CD4-positive, alpha-beta memory T cell (primary cell): ENCODE measurements at places on chromosomes 5 and 9. TPM values are rescaled to one million over a fixed set of nuclear protein-coding genes. Genes with fewer than 3 reads are reported as not detected.

CBY3 gene
- total RNA-seq, result 0.58 TPM

CPLANE1 gene
- 6.5 TPM for total RNA-seq

PCDHGA6 gene
- 0.76 TPM for total RNA-seq

CNTLN gene
- 0.15 TPM for total RNA-seq

DNA sequence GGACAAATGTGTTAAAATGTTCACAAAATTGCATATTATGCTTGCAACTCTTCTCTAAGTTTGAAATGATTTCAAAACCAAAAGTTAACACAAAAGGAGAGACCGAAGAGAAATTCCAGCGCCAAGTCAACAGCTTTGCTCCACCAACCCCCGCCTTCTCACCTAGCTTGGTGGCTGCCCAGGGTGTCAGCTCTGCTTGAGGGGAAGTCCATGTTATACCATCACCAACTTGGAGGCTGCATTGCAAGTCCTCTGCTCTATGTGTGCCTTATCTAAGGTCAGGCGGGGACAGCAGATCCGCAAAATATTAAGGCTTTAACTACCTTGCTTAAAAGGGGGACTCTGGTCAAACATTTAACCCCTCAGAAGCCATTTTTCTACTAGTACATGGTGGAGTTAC, 14.6 kb downstream of the CCNJL start:
- DNase-seq, result no peak

- DNase-seq, result no peak
Measured at GRCh38 chr9:113219186-113219936, 1.7 kb downstream of the FKBP15 start.

DNA sequence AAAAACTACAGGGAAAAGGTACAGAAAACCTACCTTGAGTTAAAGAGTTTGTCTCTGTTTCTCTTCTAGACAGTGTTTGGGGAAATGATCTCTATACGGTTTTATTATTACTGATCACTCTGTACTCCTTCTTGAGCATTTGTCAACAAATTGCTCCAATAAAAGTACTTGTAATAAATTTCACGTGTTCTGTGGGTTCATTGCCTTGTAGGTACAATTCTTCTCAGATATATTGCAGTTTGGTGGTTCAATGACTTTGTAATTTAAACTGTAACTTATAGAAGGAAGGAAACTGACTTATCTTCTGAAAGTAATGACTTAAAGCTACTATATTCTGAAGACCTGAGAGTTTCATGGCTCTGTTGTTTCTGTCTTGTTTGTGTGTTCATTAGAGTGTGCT, 319.9 kb upstream of the PCSK5 start:
- no peak for DNase-seq

DNA sequence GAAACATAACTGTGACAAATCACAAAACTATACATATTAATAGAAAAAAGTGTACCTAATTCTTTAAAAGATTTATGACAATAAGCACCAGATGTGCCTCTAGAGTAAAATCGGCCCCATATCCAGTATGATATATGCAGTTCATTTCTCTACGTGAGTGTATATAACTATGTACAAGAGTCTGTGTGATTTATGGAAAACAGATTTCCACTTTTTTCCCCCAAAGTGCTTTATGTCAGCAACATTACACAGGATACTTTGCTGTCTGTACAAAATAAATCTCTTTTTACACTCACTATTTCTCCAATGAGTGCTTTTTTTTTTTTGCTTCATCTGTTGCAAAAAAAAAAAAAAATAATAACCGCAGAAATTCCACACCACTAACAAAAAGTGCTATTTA, 298.8 kb upstream of the RFX3 start:
- no peak for DNase-seq

DNA sequence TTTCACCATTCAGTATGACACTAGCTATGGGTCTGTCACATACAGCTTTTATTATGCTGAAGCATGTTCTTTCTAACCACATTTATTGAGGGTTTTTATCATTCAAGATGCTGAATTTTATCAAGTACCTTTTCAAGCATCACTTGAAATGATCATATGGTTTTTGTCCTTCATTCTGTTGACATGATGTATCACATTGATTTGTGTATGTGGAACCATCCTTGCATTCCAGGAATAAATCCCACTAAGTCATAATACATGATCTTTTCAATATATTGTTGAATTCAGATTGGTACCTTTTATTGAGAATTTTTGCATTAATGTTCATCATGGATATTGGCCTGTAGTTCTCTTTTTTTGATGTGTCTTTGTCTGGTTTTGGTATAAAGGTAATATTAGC, 317.4 kb downstream of the NNT start:
- DNase-seq, result no peak

GRCh38 chr5:180399401-180400215, 46.5 kb upstream of the GFPT2 start:
- no peak for DNase-seq

- no peak for DNase-seq
Measured at GRCh38 chr5:67380431-67380830, 183.8 kb upstream of the CD180 start.

GRCh38 chr5:67809589-67809988, 406.0 kb upstream of the PIK3R1 start:
- DNase-seq, result no peak

- no peak for DNase-seq
Measured at GRCh38 chr9:27377811-27378456, 81.0 kb upstream of the EQTN start.

- no peak for DNase-seq
Measured at GRCh38 chr5:142664636-142665035, 21.3 kb downstream of the FGF1 start.
